CD4-positive, alpha-beta T cell (primary cell): ENCODE measurements at places on chromosomes 11 and 22. TPM values are rescaled to one million over a fixed set of nuclear protein-coding genes. Genes with fewer than 3 reads are reported as not detected.

Gene SYCE3
- not detected for total RNA-seq

DNA sequence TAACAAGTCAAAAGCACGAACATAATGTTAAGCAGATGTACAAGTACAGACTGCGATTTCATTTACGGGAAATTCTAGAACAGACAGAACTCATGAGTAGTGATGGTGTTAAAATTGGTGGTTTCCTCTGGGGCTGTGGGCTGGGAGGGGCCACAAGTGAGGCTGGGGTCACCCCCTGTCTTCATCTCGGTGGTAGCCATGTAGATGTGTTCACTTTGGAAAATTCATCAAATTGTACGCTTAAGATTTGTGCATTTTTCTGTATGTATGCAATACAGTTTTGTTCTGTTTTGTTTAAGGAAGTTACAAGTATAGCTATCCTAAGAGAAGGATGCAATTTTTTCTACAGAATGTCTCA lies 504 bp upstream of the ASCC2 start:
- DNase-seq = no peak

GRCh38 chr11:118948000-118948399 lies 8.1 kb upstream of the UPK2 start:
- no peak for DNase-seq

Gene NTM
- not detected for total RNA-seq

- DNase-seq = no peak
These were observed 2.8 kb downstream of the ATP5MGL start for GRCh38 chr22:42637555-42637954.

GRCh38 chr11:64306876-64307622 lies 1.7 kb downstream of the ESRRA start:
- no peak for DNase-seq

Gene JHY
- total RNA-seq = 4.6 TPM

- DNase-seq = no peak
These were observed 218.8 kb downstream of the PGR start for GRCh38 chr11:100910808-100911207.

GRCh38 chr22:30386960-30387827 lies at the start of gene RNF215:
Gene RNF215, minus strand, starts transcription at chr22:30387411. Its CDS starts 98 bp downstream, at chr22:30387313.
- DNase-seq = peak; percentile 80

Gene ATXN10
- total RNA-seq = 48.0 TPM

DNA sequence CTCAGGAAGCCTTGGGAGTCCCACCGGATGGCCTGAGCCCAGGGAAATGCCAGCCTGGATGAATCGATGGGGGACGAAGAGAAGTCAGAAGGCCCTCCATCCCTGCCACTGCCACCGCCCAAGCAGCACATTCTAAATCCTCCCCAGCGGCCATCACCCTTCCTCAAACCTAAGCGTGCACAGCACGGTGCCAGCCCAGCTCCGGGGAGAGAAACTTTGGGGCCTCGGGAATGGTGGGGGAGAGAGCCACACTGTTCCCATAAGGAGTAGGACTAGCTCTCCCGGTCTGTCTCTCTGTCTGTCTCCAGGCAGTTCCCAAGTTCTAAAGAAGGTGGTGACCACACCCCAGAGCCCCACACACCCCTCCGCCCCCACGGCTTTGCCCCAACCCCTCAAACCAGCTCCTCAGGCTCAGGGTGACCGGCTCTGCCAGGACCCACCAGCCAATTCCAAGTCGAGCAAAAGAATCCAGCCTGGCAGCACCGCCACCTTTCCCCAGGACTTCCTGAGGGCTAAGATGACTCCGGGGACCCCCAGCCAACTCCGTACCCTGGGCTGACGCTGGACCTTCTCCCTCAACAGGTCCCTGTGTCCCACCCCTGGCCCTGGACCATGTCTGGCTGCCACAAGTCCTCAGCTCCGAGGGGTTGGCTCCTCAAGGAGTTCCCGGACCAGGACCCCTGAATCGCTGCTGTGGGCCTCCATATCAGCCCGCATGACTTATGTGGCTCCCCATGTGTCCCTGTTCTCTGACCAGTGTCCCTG lies 2.7 kb downstream of the AHNAK start:
- DNase-seq = no peak

DNA sequence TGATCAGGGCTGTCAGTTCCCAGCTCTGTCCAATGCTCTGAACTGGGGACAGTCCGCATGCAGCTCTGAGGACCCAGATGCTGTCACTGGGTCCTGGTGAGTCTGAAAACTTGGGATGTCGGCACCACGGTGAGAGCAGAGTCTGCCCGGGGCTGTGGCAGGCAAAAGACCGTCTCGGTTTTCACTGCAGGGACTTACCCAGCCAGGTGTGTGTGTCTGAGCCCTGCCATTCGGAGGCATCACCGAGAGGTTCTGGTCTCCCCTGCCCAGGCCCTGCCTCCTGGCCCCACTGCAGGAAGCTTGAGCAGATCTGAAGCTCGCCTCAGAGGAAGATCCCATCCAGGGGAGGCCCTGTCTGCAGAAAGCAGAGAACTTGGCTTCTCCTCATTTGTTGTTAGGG lies 5.2 kb downstream of the TP53AIP1 start:
- DNase-seq = no peak

DNA sequence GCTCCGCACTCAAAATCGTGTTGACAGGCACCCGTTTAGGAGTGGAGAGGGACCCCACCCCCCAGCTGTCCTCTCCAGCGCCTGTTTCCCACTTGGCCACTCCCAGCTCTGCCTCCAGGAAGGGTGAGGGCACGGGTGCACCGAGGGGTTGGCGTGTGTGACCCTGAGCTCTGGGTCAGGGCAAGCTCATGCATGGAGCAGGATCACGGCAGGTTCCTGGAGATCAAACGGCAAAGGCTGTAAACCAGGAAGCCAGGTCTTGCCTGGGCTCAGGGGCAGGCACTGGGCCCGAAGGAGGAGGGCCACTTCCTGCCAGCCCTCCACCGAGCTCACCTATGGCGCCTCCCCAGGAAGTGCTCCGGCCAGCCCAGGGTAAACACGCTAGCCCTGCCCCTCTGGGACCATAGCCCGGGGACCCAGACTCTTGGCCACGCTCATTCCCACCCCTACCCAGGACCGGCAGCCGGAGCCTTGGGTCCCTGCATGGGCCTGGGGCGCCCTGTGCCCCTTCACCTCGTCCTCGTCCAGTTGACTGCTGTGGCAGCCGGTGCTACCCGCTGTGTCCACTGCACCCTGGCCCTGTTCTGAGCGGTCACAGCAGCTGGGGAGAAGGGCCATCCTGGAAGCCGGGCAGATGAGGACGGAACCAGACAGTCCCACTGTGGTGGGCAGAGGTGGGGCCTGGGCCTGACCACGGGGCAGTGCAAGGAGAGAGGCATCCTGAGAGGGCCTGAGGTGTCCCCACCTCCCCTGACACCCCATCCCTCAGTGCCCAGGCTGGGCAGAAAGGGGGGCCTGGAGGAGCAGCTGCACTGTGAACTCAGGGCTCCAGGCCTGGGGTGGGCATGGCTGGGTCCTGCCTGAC lies 1.0 kb upstream of the EPS8L2 start:
- no peak for DNase-seq

GRCh38 chr11:7436146-7436545 lies 49.2 kb upstream of the OLFML1 start:
- no peak for DNase-seq

Gene OR5A2
- total RNA-seq = not detected

GRCh38 chr11:77479746-77480352 lies 6.0 kb upstream of the PAK1 start:
- DNase-seq = no peak

Gene CCDC34
- total RNA-seq = 1.6 TPM

Gene SERPIND1
- not detected for total RNA-seq

DNA sequence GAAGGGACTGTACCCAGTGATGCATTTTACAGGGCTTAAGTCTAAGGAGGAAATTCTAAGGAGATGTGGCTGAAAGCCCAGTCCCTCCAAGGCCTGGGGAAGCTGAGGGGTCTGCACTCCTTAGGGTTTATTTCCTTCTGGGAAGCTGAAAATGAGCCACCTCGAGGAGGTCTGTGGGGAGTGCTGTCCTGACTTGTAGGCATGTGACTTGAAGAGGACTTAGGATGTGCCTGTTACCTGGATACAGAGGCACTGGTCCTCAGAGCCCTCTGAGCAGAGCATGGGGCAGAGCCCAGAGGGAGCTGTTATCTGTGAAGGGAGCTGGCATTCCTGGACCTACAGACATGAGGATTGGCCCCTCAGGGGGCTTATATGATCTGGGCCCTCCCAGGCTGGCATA lies 77.1 kb downstream of the TP53I11 start:
- no peak for DNase-seq

Gene CD6
- total RNA-seq = 827 TPM

Gene GUCY1A2
- total RNA-seq = not detected

Gene OR8A1
- total RNA-seq = not detected

Gene PNPLA2
- 202 TPM for total RNA-seq

Gene TSPAN18
- total RNA-seq = 23.0 TPM

Gene CRYBB1
- total RNA-seq = not detected

Gene SLC22A8
- not detected for total RNA-seq

DNA sequence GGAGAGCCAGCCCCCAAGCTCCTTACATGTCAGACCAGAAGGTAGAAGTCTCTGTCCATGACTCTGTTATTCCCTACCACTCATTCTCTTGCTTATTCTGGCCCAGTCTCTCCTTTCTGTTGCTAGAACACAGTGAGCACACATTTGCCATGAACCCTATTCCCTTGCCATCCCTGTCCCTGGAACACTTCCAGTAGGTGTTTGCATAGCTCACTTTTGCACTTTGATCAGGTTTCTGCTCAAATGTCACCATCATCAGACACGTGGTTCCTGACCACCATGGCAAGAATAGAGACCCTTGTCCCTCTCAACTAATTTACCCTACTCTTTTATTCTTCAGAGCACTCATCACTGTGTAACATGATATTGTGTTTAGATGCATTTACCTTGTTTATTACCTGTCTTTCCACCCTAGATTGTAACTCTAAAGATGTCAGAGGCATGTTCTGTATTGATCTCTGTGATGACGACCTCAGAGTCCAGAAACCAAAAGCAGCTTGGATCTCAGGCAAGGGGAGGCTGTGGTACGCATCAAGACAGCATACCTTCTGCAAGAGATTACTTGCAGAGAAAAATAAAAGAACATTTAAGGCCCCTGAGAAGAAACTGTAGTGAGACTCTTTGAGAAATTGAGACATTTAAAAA lies 606.4 kb downstream of the OPCML start:
- no peak for DNase-seq

Gene OR5P2
- total RNA-seq = not detected

DNA sequence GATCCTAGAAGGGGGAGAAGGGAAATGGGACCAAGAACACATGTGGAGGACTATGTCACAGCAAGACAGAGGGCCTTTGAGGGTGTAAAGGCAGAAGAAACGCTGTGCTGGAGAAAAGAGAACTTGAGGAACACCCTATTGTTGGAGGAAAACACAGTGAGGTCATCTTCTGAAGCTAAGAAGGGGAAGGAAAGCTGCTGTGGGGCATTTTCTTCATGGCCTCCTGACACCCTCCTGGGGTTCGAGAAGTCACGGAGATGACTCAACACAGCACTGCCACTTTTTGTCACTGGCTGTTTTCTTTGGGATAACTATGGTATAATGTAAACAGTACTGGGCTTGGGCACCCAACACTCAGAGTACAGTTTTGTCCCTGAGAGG lies 492.6 kb upstream of the CADM1 start:
- peak; percentile 20 for DNase-seq

GRCh38 chr11:91209751-91210150 lies 986.9 kb upstream of the CHORDC1 start:
- no peak for DNase-seq

GRCh38 chr11:26187639-26188038 lies 144.3 kb upstream of the ANO3 start:
- no peak for DNase-seq

Gene OR52I2
- not detected for total RNA-seq

Gene TYR
- total RNA-seq = not detected

DNA sequence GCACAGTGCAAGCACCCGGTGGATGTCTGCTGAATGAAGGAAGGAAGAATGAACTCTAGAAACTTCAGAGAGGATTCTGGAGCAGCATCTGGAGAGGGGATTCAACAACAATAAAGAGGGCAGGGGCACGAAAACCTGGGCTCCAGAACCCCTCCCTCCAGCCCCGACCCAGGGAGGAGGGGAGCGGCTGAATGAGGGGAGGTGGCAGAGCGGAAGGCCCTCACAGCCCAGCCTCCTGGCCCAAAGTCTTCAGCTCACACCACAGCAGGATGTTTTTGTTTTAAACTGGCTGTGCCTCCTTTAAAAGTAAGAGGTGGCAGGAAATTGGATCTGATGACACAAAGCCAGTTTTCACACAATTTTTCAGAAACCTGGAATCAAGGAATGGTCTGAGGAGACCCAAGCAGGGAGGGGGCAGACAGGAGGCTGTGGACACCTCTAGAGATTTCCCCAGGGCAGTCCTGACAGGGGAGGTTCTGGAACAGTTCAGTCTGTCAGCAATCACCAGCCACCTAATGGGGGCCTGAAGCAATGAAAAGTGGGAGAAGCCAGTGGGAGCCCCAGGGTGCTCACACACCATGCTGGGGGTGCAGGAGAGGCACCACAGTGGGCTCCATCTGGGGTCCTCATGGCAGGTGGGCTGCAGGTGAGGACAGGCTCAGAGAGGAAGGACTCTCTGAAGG lies 44.4 kb upstream of the TCF20 start:
- DNase-seq = no peak

Gene SUSD2
- total RNA-seq = 0.80 TPM
